ENCODE measurements at places on chromosomes 1 and 21.

DNA sequence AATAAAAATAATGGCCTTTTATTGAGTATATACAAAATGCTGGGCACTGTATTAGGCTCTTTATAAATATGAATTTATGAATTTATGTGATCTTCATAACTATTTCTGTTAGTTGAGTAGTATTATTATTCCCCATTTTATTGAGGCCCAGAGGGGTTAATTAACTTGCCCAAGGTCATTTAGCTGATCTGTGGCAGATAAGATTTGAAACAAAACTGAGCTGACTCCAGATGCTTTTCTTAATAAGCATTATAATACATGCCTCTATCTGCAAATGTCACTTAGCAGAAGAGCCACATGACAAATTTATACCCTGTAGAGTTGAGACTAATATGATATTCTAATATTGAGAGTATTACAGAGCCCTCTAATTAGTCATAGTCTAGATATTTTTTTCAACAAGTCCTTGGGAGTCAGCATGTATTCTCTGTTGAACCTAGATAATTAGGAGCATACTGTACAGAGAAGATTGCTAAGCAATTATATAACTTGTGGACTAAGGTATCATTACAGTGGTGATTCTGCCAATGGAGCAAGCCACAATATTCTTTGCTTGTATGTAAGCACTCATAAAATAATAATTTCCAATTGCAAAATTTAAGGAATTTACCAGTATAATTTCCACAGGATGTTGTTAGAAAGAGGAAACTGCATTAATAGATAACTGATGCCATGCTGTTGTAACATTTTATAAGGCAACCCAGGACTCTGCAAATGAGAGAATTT, 112.0 kb downstream of the LRRC40 start:
- DNase-seq: no peak

- no peak for DNase-seq
These were observed 126.4 kb downstream of the DMRTB1 start for GRCh38 chr1:53585565-53585964.

DNA sequence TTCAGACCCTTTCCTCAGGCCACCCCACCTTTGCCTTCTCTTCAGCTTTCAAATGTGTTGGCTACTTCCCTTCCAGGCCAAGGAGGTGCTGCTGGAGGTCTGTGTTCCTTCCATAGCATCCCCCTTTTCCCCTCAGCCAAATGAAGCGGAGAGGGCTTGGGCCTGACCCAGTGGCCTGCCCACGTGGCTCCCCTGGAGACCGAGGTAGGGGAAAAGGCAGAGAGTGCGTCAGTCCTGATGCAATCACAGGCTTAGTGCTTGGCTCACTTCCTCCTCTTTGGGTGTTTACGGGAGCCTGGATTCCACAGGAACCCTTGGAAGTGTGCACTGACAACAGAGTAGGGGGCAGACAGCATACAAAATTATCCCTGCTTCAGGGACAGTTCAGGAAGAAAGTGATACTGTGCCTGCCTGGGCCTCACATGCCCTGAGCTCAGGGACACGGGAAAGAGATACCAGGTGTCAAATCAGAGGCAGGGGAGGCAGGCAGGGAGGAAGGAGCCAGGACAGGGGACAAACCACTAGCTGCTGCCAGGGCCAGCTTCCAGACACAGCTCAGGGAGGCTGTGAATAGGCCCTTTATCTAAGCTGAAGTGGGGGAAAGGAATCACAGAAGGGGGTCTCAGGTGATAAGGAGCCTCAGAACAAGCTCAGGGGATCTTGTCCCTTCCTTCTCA, 16.6 kb upstream of the PTP4A2 start:
- peak; percentile 70 for DNase-seq

DNA sequence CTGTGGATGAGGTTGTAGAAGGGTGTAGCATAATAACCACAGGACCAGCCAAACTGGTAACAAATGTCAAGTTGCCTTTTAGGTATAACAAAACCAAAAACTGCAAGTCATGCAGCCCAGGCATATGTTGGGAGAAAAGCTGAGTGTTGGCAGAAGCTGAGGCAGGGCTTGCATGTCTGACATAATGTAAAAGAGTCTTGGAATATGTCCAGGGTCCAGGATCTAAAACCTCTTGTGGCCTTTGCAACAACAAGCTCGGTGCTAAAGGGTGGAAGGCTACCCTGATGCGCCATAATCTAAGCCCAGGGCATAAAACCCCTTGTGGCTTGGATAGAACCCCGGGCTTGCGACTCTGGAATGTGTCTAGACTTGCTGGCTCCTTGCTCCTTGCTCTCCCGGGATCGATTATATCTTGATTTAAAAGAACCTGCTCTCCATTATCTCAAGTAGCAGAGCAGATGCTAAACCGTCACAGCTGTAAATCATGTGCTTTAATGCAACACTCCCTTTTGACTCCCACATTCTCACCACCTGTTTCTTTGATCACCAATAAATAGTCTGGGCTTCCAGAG, 26.5 kb upstream of the SLC35A3 start:
- no peak for DNase-seq

- no peak for DNase-seq
These were observed 49.6 kb downstream of the SLC66A1 start for GRCh38 chr1:19361611-19362147.

GRCh38 chr21:31354604-31355443, 10.8 kb upstream of the TIAM1 start:
- peak; percentile 75 for DNase-seq

GRCh38 chr1:37453647-37454046, 20.7 kb upstream of the ZC3H12A start:
- DNase-seq: no peak

GRCh38 chr1:242245255-242245654, 246.4 kb upstream of the MAP1LC3C start:
- DNase-seq: no peak

DNA sequence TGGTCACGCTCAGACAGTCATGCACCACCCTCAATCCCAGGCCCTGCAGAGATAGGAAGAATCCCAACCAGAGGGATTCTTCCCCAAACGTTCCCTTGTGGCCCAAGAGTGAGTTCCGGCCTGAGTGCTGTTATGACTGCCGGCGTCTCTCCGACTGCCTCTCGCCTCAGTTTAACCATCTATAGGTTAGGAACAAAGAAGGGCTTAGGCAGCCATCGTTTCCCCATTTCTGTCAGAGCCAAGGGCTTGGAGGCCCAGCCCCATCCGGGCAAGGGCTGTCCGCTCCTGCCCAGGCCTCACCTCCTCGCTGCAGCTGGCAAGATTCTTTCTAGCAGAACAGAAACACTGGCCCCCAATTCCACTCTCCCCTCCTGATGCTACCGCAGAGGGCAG, 58.7 kb downstream of the STUM start:
- DNase-seq: no peak

- peak; percentile 78 for DNase-seq
These were observed at the start of gene CERS2 for GRCh38 chr1:150974580-150975478. TSS of gene CERS2 (minus strand) at chr1:150974835. CDS start at chr1:150969090, 5,745 bp downstream.

- no peak for DNase-seq
These were observed 50.8 kb downstream of the OLFM3 start for GRCh38 chr1:101945884-101946283.

DNA sequence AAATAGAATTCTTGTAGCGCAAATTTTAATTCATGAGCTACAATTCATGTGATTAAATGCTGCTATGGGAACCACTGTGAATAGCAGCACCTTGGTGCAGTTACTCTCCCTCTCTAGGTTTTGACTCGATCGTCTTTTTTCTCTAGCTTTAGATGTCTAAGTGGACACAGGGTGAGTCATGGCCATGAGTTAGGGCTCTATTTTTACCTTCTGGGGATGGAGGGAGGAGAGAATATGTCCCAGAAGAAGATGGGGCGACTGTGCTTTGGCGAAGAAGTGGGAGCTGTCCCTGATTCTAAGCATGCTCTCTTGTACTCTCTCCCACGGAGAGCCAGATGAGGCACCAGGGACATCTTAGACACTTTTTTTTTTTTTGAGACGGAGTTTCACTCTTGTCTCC, 1.6 kb upstream of the OR2B11 start:
- no peak for DNase-seq

DNA sequence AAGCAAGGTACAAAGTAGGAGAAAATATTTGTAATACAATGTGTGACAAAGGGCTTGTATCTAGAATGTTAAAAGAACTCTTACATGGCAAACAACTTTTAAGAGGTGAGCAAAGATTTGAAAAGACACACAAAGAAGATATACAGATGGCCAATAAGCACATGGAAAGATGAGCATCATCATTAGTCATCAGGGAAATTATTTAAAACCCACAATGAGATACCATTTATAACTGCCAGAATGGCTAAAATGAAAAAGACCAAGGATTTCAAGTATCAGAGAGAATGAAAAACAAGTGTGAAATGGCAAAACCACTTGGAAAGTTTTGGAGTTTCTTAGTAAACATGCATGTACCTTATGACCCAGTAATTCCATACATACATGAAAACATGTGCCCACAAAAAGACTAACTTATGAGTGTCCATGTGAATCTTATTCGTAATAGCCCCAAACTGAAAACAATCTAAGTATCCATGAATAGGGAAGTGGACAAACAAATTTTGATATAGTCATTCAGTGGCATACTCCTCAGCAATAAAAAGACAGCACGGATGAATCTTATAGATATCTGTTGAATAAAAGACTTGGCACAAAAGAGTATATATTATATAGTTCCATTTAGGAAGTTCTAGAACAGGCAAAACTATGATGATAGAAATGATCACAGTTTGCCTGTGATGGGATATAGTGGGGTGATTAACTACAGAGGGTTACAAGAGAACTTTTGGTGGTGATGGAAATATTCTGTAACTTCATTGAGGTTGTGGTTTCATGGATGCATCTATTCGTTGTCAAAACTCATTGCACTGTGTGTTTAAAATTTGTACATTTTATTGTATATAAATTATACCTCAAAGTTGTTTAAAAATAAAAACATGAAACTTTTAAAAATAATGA, 82.0 kb downstream of the DISP1 start:
- DNase-seq: no peak

GRCh38 chr1:167328816-167329483, 108.3 kb downstream of the POU2F1 start:
- DNase-seq: peak; percentile 13

DNA sequence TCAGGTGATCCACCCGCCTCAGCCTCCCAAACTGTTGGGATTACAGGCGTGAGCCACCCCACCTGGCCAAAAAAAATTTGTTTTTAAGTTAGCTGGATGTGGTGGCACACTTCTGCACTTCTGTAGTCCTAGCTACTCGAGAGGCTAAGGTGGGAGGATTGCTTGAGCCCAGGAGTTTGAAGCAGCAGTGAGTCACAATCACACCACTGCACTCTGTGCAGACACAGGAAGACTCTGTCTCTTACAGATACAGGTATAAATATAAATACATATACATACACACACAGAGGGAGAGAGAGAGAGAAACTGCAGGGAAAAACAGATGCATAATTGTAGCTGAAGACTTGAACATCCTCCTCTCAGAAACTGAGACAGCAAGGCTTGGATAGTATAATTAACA, 34.8 kb upstream of the EPS15 start:
- DNase-seq: no peak

GRCh38 chr1:87151500-87152421, 176.9 kb upstream of the LMO4 start:
- peak; percentile 27 for DNase-seq

DNA sequence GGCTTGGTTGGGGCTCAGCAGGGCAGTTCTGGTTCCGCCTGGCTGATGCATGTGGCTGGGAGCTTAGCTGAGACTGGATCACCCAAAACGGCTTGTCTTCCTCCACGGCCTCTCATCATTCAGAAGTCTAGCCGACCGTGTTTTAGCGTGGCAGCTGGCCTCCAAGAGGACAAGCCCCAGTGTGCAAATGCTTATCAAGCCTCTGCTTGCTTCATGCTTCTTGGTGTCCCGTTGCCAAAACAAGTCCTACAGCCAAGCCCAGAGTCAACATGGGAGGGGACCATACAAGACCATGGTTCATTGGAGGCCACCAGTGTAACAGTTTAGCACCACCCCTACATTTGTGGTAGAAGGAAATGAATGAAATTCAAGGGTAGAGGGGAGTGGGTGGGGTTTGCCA, 10.5 kb upstream of the KDF1 start:
- no peak for DNase-seq

DNA sequence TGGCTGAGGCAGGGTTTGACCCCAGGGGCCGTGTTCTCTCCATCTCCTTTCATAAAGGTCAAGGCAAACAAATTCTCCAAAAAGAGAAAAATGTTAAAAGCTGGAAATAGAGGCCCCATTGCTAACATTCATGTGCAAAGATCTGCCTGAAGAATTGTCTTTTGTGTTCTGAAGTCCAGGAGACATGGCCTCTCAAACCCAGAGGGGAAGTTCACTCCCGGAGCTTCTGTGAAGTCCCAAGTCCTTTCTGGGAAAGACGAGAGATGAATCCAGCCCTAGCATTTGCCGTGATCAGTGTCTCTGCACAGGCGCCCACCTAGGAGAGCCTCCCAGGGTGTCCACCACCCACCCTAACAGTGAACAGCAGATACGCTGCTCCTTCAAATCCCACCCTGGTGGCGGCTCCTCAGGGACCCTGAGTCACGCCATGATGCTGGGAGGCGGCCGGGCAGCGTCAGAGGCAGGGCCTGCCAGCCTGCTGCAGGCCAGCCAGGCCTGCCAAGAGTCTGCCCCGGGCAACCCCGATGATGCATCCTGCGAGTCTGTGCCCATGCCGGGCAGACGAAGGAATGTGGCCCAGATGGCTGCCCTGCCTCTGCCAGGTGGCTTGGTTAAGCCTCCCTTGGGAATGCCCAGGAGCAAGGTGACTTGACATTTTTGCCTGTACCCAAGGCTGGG, 5.2 kb upstream of the C2CD2 start:
- DNase-seq: no peak

DNA sequence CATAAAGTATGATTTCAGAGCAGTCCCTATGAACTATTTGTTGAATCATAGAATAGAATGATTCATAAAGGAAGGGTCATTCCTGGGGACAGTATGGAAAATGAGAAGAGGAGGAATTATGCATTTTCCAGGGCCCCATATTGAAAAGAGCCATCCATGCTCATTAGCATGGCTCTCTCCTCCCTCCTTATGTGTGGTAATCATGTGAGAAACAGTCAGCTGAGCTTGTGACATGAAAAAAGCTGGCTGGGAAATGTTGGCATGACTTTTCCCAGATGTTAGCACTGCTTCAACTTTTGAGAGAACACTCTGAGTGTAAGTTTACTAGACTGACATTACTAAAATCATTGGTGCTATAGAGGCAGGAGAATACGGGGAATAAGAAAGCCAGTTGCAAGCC, 16.1 kb downstream of the TRIM67 start:
- DNase-seq: no peak

- DNase-seq: no peak
These were observed 46.0 kb upstream of the FOXO6 start for GRCh38 chr1:41315146-41315822.

Data from CD4-positive, alpha-beta T cell treated with Interferon gamma for 1 hour (primary cell).